ENCODE measurements at places on chromosomes 2 and 18.

GRCh38 chr18:24504401-24504800, 44.0 kb downstream of the HRH4 start:
- no peak for DNase-seq

DNA sequence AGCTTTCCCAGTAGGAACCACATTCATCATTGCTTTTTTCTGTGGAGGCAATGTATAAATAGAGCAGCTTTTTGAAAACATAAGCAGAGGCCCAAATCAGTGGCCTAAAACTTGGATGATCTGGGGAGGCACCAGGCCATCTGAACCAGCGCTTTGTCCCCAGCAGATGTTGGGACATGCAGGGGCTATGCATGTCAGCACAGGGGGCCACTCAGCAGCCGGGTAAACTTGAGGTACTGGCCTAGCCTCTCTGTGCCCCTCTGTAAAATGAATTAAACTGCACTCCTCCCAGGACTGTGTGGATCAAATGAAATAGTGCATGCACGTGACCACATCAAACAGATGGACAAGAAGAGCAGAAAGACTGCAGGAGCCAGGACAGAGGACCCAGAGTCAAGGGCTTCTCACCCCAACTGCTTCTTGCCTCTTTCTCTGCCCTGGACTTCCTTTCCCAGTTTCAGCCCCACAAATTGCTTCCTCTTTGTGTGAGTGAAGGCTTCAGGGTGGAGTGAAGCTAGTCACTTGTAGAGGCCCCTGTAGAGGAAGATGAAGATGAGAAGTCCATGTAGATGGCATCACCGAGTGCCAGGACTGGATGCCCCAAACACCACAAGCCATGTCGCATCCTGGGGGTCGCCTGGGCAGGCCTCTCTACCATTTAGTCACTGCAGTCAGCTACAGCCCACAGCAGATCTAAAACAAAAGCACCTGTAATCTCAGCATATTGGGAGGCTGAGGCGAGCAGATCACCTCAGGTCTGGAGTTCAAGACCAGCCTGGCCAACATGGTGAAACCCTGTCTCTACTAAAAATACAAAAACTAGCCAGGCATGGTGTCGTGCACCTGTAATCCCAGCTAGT, 53.2 kb downstream of the IMPA2 start:
- DNase-seq, result no peak

DNA sequence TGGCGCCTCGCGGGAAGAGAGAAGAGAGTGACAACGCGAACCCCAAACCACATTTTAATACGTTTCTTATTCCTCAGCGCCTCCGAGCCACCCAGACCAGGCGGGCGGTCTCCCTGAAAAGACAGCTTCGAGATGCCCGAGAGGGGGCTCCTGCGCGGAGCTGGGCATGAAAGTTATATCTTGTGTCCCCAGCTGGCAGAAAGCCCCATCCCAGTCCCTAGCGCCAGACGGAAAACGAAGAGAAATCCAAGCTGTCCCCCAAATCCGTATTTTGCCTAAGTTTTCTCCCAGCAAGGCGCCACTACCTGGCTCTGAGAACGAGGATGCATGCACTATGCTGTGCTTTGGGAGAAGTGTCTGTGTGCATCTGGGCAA, 797 bp downstream of the NXPH2 start:
- DNase-seq, result no peak

- no peak for DNase-seq
These were observed 50.9 kb upstream of the BIN1 start for GRCh38 chr2:127157651-127158485.

DNA sequence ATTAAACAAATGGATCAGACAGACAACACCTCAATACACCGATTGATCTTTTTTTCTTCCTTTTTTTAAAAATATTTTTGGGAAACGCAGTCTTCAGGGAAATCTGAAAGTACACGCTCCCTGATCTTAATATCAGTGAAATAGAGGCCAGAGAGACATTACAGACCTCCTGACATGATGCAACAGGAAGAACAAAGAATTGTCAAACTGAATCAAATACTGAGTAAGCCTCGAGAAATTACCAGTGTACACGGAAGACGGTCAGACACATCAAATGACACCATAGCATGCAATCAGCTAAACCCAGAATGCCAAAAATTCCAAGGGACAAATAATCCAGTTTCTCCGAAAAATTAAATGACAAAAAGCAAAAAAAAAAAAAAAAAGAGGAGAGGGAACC, 80.2 kb upstream of the NFU1 start:
- no peak for DNase-seq

- DNase-seq, result no peak
These were observed 44.6 kb upstream of the TUBA3D start for GRCh38 chr2:131431336-131431735.
